ENCODE measurements at places on chromosomes 4 and X.

GRCh38 chr4:28010577-28011240, 1150.1 kb downstream of the STIM2 start:
- no peak for DNase-seq

- DNase-seq: no peak
Measured at GRCh38 chr4:114368751-114369150, 229.9 kb upstream of the UGT8 start.

DNA sequence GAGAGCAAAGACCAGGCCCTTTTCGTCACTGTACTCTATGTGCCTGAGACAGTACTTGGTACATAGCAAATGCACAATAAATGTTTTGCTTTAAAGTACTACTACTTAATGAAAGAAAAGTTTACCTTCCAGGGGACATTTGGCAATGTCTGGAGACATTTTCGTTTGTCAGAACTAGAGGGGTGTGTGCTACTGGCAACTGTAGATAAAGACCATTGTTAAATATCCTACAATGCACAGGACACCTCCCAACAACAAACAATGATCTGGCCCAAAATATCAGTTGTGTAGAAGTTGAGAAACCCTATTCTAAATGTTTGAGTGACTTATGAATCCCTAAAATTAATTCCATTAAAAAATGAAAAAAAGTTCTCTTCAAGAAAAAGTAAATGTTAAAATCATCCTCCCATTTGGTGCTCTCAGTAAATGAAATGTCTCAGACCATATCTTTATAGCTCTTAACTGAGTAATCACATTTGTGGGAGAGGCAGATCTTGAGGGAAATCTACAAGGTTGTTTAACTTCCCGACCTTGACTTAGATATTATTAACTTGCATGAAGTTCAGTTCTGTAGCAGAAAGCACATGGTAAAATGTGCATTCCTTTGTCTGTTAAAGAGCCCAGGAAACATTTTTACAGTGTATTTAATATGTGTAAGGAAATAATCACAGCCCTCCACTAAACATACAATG, 18.5 kb downstream of the EGFL6 start:
- DNase-seq: no peak

DNA sequence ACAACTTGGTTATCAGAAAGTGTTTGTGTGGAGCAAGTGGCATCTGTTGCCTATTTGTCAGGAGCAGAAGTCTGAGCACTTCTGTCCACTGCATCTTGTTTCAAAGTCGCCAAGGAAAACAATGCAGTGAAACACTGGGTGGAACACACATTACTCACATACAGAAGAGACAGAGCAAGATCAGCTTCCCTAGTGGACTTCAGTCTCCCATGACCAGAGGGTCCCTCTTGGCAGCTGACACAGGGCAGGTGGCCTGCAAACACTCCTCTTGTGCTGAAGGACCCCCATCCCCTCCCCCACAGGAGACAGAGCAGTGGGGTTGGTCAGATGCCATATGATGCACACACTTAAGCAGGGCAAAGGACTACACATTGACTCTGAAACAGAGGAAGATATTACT, 3.6 kb upstream of the BBS12 start:
- no peak for DNase-seq

DNA sequence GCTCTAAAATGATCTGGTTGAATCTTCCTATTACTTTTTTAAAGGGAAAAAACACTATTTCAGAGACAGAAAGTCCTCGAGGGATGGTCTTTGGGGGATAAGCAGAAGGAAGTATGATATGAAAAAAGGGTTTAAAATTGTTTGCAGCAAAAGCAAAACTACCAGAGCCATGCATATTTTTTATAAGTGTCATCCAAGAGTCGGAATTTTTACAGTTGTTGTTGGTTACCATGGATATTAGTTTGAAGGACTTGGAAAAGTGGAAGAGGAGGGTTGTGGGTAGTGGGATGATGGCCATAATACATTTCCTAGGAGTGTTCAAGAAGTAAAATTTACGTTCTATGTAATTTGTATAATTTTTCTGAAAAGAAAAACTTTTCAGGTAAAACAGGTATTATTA, 134.4 kb downstream of the PCDH7 start:
- no peak for DNase-seq

DNA sequence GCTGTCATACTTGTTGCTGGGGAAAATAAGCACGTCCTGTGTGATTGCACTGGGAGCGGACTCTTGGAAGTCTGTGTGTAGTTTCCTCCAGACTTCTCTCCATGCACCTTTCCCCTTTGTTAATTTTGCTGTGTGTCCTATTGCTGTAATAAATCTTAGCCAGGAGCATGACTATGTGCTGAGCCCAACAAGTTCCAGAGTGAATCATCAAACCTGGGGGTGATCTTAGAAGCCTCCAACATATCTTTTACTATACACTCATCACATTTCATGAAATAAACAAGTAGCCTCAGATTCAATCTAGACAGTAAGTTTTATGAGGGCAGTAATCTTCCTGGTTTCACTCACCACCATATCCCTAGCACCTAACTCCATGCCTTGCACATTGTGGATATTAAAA, 43.3 kb upstream of the FGF13 start:
- no peak for DNase-seq

DNA sequence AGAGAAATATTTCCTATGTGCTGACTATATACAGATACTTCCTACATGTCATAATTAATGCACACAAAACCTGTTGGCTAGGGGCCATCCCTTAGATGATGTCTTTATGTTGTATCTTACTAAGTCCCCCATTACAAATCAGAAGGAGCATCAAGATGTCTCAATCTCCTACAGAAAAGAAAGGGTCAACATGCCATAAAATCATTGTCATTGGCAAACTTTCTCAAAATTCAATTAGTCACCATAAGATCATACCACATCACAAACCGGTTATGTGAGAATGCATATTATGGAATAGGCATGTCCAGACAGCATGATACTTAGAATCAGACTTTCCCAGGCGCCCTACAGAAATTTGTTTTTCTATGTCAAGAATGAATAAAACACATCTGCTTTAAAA, 175.2 kb upstream of the TET2 start:
- no peak for DNase-seq

- no peak for DNase-seq
Measured at GRCh38 chr4:183429489-183429888, 14.9 kb upstream of the CDKN2AIP start.

DNA sequence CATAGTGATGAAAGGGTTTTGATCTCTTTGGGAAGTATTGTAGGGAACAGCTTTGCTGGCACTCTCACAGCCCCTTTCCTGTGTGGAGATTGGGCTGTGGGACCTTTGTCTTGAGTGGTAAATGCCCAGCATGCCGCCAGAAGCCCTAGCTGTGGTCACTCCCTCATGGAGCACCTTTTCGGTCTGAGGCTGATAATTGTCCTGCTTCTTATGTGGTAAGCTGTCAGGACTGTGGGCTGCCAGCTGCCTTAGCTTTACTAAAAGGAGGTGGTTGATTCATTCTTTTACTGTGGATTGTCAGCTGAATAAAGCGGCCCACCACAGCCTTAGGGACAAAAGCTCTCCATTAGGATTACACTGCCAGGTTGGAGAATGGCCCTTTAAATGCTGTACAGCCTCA, 7.1 kb downstream of the PASD1 start:
- DNase-seq: no peak

DNA sequence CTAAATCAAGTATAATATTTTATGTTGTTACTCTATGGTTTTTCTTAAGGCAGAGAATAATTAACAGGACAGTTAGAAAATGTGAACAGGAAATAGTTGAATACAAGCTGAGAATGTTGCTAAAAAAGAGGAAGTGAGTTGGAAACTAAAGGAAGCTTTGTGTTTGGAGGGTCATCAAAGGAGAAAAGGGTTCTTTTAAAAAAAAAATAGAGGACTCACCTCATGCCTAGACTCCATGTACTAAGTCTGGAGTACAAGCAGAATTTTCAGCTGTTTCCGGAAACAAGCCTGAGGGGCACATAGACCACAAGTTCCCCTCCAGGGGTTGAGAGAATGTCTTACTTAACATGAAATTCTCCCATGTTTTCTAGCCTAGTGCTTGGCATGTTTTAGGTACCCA, 20.1 kb upstream of the MAP7D3 start:
- no peak for DNase-seq

All from stimulated activated naive CD4-positive, alpha-beta T cell (primary cell).